ENCODE measurements at places on chromosomes 3 and 15. TPM values are rescaled to one million over a fixed set of nuclear protein-coding genes. Genes with fewer than 3 reads are reported as not detected.

DPPA4 gene
- 83.0 TPM for total RNA-seq

PARP14 gene
- total RNA-seq: 163 TPM

LHFPL4 gene
- 0.11 TPM for total RNA-seq

IL16 gene
- 0.36 TPM for total RNA-seq

KLHL40 gene
- not detected for total RNA-seq

SLC22A13 gene
- total RNA-seq: 0.72 TPM

HEXA gene
- total RNA-seq: 145 TPM

ROBO2 gene
- total RNA-seq: 1.5 TPM

C2CD4A gene
- not detected for total RNA-seq

CCDC54 gene
- total RNA-seq: not detected

ITGA11 gene
- 193 TPM for total RNA-seq

KCNMB2 gene
- total RNA-seq: not detected

SH3GL3 gene
- 2.7 TPM for total RNA-seq

CYP1A1 gene
- 0.91 TPM for total RNA-seq

TMF1 gene
- 46.8 TPM for total RNA-seq

PPP1R14D gene
- not detected for total RNA-seq

PDIA3 gene
- total RNA-seq: 911 TPM

LMCD1 gene
- 437 TPM for total RNA-seq

AHSG gene
- total RNA-seq: not detected

KCNH8 gene
- total RNA-seq: 0.45 TPM

TLNRD1 gene
- 24.3 TPM for total RNA-seq

TJP1 gene
- total RNA-seq: 118 TPM

SLC28A2 gene
- not detected for total RNA-seq

RHOV gene
- 0.43 TPM for total RNA-seq

FANCD2OS gene
- not detected for total RNA-seq

EPHA6 gene
- 0.99 TPM for total RNA-seq

ANKUB1 gene
- total RNA-seq: not detected

CCR8 gene
- total RNA-seq: not detected
